ENCODE measurements at places on chromosomes 13 and 19.
A peak's percentile ranks its signal among the peaks of the same experiment; 100 is the strongest.

DNA sequence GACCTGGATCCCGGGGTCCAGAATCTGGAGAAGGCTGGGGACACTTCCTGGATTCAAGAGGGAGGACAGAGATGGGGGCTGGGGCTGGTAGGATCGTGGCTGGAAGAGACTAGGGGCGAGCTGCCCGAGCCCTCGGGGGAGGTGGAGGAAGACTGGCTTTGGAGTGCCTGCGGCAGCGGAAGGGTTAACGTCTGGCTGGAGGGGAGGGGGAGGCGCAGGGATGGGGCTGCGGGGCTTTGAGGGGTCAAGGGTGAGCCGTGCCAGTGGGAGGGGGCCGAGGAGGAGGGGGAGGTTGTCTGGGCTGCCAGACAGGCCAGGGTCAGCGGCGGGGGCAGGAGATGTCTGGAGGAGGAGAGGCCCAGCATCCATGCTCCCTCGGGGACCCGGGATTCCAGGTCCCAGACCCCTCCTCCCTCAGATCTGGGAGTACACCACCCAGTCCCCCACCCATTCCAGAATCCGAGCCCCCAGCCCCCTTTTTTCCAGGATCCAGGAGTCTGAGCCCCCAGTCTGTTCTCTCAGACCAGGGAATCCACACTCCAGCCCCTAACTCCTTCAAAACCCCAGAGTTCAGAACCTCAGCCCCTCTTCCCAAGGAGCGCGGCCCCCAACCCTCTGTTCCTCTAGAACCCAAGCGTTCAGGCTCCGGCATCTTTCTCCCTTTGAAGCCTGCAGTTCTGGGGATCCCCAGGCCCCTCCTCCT, 3.2 kb upstream of the SPACA6 start:
- DNase-seq, result peak; percentile 67

GRCh38 chr13:39597838-39598237, 5.2 kb downstream of the LHFPL6 start:
- no peak for DNase-seq

GRCh38 chr13:49421391-49421790, 22.5 kb downstream of the CAB39L start:
- no peak for DNase-seq

- DNase-seq, result no peak
Observed at GRCh38 chr19:45075301-45076028, 813 bp downstream of the ZNF296 start.

- DNase-seq, result no peak
Observed at GRCh38 chr13:40518481-40518882, 148.0 kb downstream of the FOXO1 start.

- no peak for DNase-seq
Observed at GRCh38 chr19:19077103-19077502, 13.3 kb downstream of the SLC25A42 start.

DNA sequence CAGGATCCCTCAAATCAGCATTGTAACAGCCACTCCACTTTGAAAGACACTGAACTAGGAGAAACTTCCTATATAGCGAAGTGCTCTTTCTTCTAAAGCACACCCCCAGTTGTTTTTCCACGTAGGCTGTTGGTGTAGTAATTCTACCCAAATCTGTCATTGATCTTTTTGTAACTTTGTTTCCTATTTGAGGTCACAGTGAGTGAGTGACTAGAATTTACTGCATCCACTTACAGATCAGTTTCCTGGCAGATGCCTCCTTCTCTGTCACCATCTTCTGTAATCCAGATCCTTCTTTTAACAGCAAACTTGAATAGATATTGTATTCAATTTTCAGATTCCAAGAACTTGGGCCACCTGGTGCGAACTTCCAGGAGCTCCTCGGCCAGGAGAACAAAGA, 15.3 kb downstream of the ZAR1L start:
- DNase-seq, result no peak

DNA sequence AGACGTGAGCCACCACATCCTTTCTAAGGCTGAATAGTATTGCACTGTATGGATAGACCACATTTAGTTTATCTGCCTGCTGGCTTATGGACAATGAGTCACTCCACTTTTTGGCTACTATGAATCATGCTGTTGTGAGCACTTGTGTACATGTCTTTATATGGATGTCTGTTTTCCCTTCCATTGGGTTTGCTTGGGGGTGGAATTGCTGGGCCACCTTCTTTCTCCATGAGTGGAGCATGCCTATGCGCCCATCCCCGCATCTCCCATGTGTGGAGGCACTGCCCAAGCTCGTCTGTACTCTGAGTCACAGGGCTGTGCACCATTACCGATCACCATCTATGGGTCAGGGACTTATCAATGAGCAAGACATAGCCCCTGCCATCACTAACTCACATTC, 127.2 kb upstream of the GJB6 start:
- no peak for DNase-seq

GRCh38 chr13:51637852-51638215, 53.6 kb downstream of the WDFY2 start:
- DNase-seq, result no peak

DNA sequence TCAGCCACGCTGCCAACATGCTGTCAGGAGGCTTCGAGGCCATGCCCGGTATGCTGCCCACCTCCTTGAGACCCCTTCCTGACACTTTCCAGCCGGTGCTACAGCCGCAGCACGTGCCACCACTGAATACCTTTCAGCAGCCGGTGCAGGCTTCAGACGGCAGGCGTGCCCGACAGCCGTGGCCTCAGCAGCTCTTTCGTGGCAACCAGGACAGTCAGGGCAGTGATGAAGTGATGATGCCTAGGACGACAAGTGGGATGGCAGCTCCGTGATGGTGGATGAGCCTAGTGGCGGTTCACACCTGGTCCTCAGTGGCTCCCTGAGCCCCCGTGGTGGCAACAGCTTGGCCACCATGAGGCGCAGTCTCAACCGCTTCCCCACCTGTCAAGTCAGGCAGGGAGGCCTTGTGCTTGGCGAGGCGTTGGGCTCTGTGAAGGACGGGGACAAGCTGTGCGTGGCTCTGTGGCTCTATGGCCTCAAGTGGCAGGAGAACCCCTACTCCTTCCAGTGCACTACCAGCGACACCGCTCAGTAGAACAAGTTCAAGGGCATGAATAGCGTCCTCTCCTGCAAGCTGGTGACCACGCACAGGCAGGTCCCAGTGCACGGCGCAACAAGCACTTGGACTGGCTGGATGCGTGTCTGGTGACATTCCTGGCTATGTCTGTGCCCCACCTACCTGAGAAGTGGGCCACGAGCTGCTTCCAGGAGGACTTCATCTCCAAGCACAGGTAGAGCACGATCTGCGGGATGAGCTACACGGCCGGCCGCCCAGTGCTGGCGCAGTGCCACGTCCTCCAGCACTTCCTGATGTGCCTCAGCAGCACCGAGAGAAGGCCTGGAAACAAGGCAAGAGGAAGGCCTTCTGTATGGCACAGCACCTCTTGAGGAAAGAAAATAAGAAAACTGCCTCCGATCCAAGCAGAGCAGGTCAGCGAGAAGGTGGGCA, 18.2 kb upstream of the ZNF14 start:
- DNase-seq, result no peak

DNA sequence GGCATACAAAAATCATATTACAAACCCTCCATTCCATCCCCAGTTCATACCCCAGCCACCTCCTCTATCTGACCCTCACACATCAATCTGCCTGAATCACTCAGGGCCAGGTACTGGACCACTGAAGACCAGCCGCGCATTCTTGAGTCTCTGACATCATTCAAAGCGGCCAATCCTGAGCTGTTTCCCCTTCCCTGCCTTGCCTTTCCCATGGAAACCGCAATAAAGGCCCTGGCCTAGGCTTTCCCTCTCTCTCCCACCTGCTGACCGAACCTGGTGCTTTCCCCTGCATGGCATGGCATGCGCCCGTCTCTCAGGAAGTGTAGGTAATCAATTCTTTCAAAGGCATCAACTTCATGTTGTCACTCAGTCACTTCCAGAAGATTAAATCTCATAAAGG, 17.7 kb upstream of the HIF3A start:
- DNase-seq, result no peak

DNA sequence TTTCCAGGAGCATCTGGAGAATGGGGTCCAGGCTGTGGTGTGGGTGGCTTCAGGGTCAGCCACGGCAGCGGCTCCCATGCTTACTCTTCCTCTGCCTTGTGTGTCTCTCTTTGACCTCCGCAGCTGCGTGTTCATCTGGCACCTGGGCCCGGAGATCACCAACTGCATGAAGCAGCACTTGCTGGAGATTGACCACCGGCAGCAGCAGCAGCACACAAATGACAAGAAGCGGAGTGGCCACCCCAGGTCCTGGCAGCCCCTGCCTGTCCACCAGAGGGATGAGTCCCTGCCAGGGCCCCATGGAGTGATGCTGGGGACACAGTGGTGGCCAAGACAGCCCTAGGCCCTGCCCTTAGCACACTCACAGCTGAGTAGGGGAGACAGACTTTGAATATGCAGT, 18.4 kb upstream of the OVOL3 start:
- DNase-seq, result no peak

GRCh38 chr19:32566246-32566830, 14.7 kb upstream of the PDCD5 start:
- DNase-seq, result no peak

- no peak for DNase-seq
Observed at GRCh38 chr19:35135389-35135909, 590 bp upstream of the LGI4 start.

- DNase-seq, result no peak
Observed at GRCh38 chr19:13060233-13060963, 42.3 kb downstream of the LYL1 start.

DNA sequence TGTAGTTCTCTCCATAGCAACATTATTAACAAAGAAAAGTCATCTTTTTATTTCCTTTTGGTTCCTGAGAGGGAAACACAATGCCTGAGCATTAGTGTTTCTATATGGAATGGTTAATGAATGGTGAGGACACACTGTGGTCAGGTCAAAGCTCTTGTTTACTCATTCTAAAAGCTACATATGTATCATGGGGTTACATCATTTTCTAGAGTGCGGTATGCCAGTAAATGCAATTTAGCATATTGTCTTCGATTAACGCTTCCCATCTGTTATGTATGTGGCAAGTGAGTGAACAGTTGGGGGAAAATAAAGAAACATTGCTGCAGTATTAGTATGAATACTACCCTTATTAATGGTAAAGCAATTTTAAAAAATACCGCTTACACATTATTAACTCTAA, 1152.2 kb upstream of the SPRY2 start:
- no peak for DNase-seq

- no peak for DNase-seq
Observed at GRCh38 chr19:40444825-40445312, 734 bp upstream of the SERTAD3 start.

- DNase-seq, result no peak
Observed at GRCh38 chr13:94859278-94859691, 146.9 kb upstream of the SOX21 start.

- DNase-seq, result no peak
Observed at GRCh38 chr19:17862711-17863519, 3.2 kb downstream of the RPL18A start.

DNA sequence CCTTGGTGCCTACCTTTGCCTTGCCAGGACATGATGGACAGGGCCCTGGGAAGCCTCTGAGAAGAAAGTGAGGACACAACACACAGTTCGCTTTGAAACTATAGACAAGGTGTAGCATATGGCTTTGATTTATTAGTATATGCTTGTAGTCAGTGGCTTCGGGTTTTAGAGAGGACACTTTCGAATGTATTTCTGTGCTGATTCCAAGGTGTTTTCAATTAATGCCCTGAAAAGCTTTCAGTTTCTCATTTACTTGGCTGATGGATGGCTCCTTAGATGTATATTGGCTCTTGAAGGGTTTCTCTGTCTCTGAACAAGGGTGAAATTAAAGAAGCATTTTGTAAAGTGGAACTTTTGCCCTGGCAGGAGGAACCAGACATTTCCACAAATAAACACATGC, 106.9 kb downstream of the POSTN start:
- DNase-seq, result no peak

DNA sequence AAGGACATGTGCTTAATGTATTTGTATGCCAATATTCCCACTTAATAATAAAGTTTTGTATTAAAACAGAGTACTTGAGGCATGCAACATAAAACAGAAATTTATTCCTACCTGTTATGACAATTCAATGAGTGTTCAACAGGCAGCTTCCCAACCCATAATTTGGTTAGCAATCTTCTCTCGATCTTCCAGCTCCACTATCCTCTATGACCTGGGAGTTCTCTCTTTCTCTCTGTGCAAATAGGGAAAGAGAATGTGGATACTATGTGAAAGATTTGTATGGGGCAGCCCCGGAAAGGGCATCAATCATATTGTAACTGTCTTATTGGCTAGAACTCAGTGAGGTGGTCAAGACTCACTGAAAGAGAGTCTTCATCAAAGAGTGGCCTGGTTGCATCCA, 644.9 kb upstream of the PCDH20 start:
- DNase-seq, result no peak

- no peak for DNase-seq
Observed at GRCh38 chr13:67493835-67494234, 263.7 kb upstream of the PCDH9 start.

- no peak for DNase-seq
Observed at GRCh38 chr13:66565279-66565678, 664.9 kb downstream of the PCDH9 start.

GRCh38 chr19:42529248-42529764, 1.0 kb upstream of the CEACAM1 start:
- peak; percentile 60 for DNase-seq

- DNase-seq, result no peak
Observed at GRCh38 chr13:76438050-76438449, 448.2 kb downstream of the KCTD12 start.

- DNase-seq, result no peak
Observed at GRCh38 chr13:37870489-37870845, 895 bp upstream of the TRPC4 start.

DNA sequence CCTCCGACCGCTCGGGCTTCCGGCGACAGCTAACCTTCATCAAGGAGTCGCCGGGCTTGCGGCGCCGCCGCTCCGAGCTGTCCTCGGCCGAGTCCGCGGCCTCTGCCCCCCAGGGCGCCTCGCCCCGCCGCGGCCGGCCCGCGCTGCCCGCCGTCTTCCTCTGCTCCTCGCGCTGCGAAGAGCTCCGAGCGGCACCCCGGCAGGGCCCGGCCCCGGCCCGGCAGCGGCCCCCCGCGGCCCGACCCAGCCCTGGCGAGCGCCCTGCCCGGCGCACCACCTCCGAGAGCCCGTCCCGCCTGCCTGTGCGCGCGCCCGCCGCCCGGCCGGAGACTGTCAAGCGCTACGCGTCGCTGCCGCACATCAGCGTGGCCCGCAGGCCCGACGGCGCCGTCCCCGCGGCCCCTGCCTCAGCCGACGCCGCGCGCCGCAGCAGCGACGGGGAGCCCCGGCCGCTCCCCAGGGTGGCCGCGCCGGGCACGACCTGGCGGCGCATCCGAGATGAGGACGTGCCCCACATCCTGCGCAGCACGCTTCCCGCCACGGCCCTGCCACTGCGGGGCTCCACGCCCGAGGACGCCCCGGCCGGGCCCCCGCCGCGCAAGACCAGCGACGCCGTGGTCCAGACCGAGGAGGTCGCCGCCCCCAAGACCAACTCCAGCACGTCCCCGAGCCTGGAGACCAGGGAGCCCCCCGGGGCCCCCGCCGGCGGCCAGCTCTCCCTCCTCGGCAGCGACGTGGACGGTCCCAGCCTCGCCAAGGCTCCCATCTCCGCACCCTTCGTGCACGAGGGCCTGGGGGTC, 9.6 kb downstream of the C19orf25 start:
- no peak for DNase-seq

DNA sequence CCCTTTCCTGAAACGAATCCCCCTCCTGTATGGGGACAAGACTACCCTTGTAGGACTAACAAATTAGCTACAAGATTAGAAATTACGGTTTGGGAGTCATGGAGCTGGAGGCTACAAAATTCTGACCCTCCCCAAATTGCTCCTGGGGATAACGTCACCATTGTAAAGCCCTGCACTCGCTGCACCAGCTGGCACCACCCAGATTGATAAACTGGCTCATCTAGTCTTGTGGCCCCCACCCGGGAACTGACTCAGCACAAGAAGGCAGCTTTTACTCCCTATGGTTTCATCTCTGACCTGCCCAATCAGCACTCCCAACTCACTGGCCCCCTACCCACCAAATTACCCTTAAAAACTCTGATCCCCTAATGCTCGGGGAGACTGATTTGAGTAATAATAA, 150.6 kb upstream of the TSC22D1 start:
- no peak for DNase-seq

Data from iPS DF 6.9 (cell line).